ENCODE measurements at places on chromosomes 12 and 14. TPM values are rescaled to one million over a fixed set of nuclear protein-coding genes. Genes with fewer than 3 reads are reported as not detected.

DNA sequence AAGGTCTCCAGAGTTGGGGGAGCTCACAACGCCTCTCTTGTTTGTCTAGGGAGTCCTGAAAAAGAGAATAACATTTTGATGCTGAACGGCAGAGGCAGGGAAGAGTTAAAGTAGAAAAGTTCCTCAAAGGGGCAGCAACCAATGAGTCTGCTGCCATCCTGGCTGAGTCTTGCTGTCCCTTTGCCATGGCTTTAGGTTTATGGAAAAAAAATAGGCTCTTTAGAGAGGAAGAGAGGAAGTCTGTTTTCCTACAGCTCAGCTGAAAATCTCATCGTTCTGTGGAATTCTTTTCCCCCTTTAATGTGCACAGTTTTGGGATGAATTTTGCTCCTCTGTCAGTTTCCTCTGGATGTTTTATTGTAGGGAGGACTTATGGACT, 314.8 kb upstream of the TBX3 start:
- DNase-seq: no peak

GMFB gene
- 92.2 TPM for polyA plus RNA-seq

DNA sequence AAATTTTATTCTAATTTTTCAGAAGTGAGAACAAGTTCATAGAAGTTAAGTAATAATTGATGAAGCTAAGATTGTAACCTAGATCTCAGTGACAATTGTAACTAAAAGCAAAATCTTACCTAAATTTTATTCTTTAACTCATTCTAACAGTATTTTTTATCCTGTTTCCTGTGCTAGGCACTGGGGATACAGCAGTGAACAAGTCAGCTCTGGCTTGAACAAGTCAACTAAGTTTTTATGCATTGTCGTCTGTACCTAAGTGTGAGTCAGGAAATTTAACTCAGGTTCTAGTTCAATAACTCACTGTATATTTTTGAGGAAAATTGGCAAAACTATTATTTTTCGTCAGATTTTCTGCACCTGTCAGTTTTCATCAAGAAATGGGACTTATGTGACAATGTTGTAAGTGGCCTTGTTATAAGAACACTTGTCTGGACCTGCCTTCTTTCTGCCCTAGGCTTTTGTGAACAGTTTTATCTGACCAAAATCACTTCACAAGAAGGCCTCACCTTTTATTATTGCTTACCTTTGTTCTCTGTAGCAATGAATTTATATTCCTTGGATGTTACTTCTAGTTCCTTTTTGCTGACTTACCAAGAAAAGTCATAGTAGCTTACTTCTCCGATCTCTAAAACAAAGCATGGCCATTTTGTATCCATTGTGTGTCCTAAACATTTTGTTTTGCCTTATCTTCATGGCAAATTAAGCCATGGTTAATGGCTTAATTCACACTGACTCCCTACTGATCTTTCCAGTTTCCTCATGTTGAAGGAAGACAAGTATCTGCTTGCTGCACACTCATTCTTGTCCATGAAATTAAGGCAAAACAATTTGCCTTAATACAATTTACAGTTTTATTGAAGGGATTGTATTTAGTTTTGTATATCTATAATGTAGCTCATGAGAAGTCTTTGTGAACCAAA, 2.7 kb downstream of the TMTC3 start:
- DNase-seq: no peak

DNA sequence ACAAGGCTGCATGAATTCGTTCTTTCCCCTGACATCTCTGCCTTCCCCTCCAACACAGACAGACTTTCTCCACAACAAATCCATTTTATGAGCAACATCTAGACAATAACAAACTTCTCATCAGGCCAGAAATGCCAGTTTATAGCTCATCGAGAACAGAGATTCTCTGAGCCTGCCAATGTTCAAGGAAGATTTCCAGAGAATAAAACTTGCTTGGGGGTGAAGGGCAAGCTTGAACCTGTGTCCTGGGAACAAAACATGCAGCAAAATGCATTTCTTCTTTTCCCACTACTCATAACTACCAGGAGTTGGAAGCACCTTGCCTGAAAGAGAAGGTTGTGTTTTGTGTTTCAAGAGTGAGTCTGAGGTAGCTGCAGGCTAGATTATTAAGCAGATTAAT, 6.8 kb downstream of the MAP1LC3B2 start:
- no peak for DNase-seq

GRCh38 chr12:84413656-84414055, 498.9 kb downstream of the SLC6A15 start:
- no peak for DNase-seq

SMCO3 gene
- 2.7 TPM for polyA plus RNA-seq

GRCh38 chr12:82481954-82482353, 123.6 kb downstream of the METTL25 start:
- no peak for DNase-seq

Data from renal cortex interstitium (tissue), 15 donors.